ENCODE measurements at places on chromosomes 13 and 19.

- no peak for DNase-seq
Measured at GRCh38 chr13:113176280-113176679, 17.8 kb downstream of the PROZ start.

DNA sequence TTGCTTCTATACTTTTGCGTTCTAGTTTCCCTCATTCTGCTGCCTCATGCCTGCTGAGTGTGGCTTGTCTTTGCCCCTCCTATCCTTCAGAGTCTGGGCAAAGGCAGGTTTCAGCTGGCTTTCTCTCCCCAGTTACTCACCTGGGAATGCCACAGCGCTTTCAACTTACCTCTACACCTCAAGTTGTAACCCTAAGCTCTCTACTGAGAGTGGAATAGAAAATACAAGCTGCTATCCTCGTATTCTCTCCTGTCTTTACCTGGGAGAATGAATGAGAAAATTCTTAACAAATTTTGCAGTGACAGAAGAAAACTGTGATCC, 316.3 kb upstream of the KLF12 start:
- DNase-seq = no peak

GRCh38 chr19:48696353-48697010, 711 bp downstream of the FUT2 start:
- DNase-seq = no peak

- DNase-seq = no peak
Measured at GRCh38 chr13:98278068-98278724, 101.1 kb upstream of the RNF113B start.

DNA sequence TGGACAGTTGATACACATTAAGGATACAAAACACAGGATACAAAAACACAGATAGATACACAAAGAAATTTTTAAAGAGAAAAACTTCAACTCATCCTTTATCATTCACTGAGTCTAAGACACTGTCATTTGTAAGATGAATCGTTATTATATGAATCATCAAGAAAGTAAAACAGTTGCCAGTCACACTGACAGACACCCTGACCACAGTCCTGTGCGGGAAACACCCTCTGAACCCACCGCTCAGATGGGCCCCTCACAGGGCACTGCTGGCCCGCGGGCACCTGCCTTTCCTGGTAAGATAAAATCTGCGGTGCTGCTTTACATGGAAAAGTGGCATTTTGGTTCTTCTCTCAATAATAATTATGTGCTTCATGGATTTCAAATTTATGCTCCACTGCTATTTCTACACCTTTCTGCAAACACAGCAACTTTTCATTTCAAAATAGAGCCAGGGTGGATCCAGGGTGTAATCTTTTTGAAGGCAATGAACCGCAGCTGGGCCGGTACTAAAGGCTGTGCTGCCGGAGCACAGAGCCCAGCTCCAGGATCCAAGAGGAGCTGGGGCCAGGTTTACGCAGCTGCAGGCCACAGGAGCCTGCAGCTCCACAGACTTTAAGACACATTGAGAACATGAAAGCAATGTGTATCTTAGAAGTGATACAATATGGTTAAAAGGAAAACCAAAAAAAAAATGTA, 76.8 kb downstream of the TUBGCP3 start:
- no peak for DNase-seq
